ENCODE measurements at places on chromosomes 7 and 10.

DNA sequence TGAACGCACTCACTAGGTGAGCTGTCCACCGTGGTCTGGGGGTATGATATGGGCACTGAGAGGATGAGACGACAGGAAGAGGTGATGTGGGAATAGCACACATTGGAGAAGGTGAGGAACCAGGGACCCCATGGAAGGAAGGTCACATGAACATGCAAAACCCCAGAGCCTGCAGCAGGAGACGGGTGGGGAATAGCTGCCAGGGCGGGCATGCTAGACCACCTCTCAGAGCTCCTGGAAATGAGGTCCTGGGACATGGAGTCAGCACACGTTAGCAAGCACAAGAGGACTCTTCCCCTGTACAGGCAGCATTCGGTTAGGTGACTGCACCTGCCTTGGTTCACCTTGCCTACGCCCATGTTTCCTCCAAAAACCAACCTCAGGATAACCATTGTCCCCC lies 8.1 kb downstream of the FAM131B start:
- DNase-seq, result no peak

GRCh38 chr7:44046321-44047061 lies 2.0 kb downstream of the DBNL start:
- DNase-seq, result peak; percentile 54

- DNase-seq, result no peak
Measured at GRCh38 chr7:157219154-157219553, 80.4 kb downstream of the UBE3C start.

GRCh38 chr7:1458683-1459511 lies at the start of gene MICALL2:
MICALL2 (minus strand) TSS chr7:1459470; CDS start chr7:1459326, 144 bp downstream.
- peak; percentile 92 for DNase-seq

GRCh38 chr7:20030417-20030816 lies 186.8 kb downstream of the MACC1 start:
- DNase-seq, result no peak

DNA sequence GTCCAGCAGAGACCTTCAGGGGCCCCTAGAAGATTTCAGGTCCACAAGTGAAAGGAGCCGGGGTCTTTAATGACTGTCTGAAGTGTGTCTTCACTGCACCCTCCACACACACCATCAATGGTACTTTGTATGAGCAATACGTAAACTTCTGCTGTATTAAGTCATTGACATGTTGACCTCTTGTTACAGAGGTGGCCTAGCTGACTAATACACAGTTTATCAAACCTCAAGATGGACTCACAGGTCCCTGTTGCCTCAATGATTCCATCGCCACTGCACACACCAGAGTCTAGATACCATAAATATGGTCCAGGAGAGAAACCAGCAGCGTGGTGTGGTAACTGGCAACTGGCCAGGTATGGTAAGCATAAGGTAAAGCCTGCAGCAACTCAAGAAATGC lies 19.5 kb downstream of the KCNMA1 start:
- DNase-seq, result no peak

- DNase-seq, result no peak
Measured at GRCh38 chr10:6590100-6590499, 10.0 kb upstream of the PRKCQ start.

Measured in dermis blood vessel endothelial cell (primary cell).